ENCODE measurements at places on chromosomes 5 and 9. TPM values are rescaled to one million over a fixed set of nuclear protein-coding genes. Genes with fewer than 3 reads are reported as not detected.

Gene ACOT12
- total RNA-seq: not detected

- H3K27me3 ChIP-seq: no peaks in the 10 kb centered on the region
- no peak overlapping the region for H3K4me3 ChIP-seq
- H3K27ac ChIP-seq: no peak overlapping the region
- H3K4me1 ChIP-seq: peaks cover 3% of the 10 kb centered on the region
Observed at GRCh38 chr9:87282538-87282937, 215.1 kb upstream of the DAPK1 start.

DNA sequence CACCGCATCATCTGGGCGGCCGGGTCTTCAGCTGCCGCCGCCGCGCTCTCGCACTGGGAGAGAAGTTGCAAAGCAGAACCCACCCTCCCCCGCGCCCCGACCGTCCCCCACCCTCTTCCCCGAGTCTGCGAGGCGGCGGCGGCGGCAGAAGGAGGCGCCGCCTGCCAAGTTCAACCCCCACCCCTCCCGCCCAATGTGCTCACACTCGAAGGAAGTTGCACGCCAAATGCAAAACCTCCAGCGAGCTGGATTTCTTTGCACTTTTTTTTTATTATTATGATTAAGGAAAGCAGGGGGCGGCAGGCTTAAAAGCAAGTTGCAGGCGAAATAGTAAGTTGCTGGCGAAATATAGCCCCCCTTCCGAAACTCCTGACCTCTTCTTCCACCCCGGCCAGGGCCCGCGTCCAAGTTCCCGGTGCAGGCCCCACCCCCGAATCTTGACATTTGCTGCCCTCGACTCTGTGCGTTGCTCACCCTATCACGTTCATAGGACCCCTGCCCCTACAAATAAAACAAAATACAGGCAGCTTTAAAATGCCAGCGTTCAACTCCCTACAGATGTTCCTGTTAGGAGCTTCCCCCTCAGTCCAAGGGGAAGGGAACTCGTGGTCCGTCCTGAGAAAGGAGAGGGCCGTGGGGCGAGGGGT lies 1.1 kb upstream of the NR3C1 start:
- peak overlapping the region; percentile 86 for H3K4me3 ChIP-seq
- DNase-seq: peak; percentile 68
- H3K36me3 ChIP-seq: no peaks in the 10 kb centered on the region

DNA sequence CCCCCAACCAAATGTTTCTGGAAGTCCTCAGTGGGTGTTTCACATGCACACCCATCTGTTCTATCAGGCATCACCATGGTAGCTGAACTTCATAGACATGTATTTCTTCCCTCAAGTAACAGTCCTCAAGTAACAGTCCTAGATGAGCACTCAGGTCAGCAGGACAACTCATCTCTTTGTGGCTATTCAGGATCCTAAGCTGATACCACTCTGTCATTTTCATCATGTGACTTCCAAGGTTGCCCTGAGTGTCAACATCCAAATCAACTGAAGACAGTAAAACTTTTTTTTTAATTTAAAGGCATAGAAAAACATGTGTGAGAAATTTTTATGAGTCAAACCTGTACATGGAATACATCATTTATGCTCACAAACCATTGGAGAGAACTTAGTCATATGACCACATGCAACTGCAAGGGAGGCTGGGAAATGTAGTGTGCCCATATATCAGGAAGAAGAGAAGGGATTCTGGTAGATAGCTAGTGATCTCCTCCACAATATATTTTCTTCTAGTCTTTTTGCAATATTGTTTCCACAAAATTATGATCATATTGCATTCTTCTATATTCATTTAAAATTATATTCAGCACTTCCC lies 64.2 kb upstream of the FST start:
- H3K4me3 ChIP-seq: no peak overlapping the region
- no peak for DNase-seq
- H3K27ac ChIP-seq: no peak overlapping the region
- no peaks in the 10 kb centered on the region for H3K36me3 ChIP-seq

DNA sequence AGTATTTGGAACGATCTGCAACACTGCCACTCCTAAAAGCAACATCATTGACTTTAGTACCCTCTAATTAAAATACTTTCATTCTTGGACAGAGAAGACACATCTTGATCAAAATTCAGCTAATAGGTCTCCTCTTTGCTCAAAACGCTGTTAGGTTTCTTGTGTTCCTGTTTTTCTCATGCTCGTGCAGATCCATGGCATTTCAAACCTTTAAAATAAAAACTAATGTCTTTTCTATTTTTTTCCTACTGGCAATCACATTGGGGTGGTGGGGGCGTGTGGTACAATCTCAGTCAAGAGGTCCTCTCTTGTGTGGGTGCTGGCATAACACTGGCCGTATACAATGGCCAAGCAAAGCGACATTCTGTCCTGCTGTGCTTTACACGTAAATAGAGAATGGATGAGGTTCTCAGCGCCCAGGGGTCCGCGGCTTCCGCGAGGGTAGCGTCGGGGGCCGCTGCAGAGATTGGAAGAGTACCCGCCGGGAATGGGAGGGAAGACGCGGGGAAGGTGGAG lies 315 bp upstream of the GPR150 start:
- no peak overlapping the region for H3K27ac ChIP-seq
- DNase-seq: no peak
- H3K4me1 ChIP-seq: peaks cover 8% of the 10 kb centered on the region
- H3K4me3 ChIP-seq: peak overlapping the region; percentile 43
- H3K27me3 ChIP-seq: no peaks in the 10 kb centered on the region
- H3K36me3 ChIP-seq: no peaks in the 10 kb centered on the region

GRCh38 chr5:38816083-38817030 lies 29.5 kb upstream of the OSMR start:
- H3K27me3 ChIP-seq: no peaks in the 10 kb centered on the region
- H3K27ac ChIP-seq: no peak overlapping the region
- H3K4me1 ChIP-seq: no peaks in the 10 kb centered on the region
- no peaks in the 10 kb centered on the region for H3K36me3 ChIP-seq

DNA sequence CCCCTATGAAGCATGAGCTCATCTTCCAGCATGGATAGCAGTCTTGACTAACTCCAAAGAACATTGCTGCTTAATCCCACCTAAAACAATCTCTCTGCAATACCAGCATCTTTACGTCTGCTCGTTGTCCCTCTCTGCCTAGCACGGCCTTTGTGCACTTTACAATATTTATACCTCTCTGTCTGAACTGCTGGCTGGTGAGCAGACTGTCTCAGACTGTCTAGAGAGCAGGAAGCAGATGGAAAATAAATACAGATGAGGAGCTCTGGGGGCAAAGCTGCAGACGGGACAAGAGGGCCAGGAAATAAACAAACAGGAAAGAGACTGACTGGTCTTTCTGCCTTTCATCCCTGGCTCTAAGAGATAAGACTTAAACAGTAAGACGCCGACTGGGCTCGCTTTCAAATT lies 224.8 kb downstream of the ENC1 start:
- H3K27ac ChIP-seq: no peak overlapping the region
- H3K36me3 ChIP-seq: no peaks in the 10 kb centered on the region
- DNase-seq: no peak
- no peak overlapping the region for H3K4me3 ChIP-seq
- H3K27me3 ChIP-seq: no peaks in the 10 kb centered on the region

DNA sequence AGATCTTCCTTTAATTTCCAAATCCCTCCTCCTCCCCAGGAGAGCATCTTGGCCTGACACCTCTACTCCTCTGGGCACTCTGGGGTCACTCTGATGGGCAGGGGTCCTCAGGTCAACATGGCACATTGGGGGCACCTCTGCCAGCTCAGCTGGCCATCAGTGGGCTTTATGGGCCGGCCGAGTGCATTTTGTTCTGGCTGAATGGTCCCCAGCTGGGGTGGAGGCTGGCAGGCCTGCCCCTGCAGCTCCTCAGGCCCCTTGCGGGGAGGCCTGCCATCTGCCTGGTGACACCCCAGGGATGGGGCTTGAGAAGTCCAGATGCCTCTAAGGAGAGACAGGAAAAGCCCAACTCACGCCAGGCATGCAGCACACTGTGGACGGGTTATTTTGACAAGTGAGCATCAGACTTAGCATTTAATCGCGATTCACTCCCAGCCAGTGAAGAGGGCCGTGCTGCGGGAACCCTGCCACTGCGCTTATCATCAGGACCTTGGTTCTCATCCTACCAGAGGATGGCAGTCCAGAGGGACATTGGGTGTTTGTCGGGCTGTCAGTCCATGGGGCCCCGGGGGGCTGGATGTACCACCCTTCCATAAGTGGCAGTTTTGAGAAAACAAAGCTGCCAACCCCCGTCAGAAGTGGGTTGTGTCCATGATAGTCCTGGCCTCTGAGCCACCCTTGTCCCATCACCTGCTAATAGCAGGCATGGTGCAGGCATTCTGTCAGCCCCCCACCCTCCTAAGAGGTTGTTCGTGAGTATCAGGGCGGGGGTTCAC lies 21.7 kb downstream of the PHF2 start:
- no peaks in the 10 kb centered on the region for H3K36me3 ChIP-seq
- no peaks in the 10 kb centered on the region for H3K27me3 ChIP-seq
- peaks cover 3% of the 10 kb centered on the region for H3K4me1 ChIP-seq
- DNase-seq: no peak

DNA sequence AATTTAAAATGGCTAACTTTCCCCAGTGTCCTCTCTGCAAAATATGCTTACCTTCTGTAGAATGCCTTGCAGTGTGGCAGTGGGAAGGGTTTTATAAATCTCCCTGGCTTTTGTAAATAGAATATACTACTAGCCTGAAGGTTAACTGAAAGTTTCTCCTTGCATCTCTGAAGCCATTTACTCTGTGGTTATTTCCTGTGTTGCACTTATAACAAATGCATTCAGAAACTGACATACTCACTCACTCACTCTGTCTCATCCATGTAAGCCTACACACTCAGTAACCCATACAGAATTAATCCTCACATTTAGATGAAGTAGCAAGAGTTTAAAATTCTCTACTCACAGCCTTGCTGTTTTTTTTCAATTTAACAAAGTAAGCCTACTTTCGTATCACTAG lies 87.1 kb upstream of the SH3GL2 start:
- H3K27ac ChIP-seq: no peak overlapping the region
- no peaks in the 10 kb centered on the region for H3K4me1 ChIP-seq
- no peak for DNase-seq
- no peak overlapping the region for H3K4me3 ChIP-seq

- DNase-seq: no peak
- H3K36me3 ChIP-seq: no peaks in the 10 kb centered on the region
- no peaks in the 10 kb centered on the region for H3K27me3 ChIP-seq
- no peak overlapping the region for H3K27ac ChIP-seq
Observed at GRCh38 chr9:93648836-93649235, 72.5 kb downstream of the PHF2 start.

GRCh38 chr9:28287455-28287854 lies 714.2 kb upstream of the C9orf72 start:
- H3K4me1 ChIP-seq: no peaks in the 10 kb centered on the region
- no peaks in the 10 kb centered on the region for H3K27me3 ChIP-seq
- no peaks in the 10 kb centered on the region for H3K36me3 ChIP-seq
- DNase-seq: no peak

GRCh38 chr5:23367874-23368273 lies 139.5 kb upstream of the PRDM9 start:
- H3K27ac ChIP-seq: no peak overlapping the region
- H3K4me3 ChIP-seq: no peak overlapping the region
- DNase-seq: no peak

DNA sequence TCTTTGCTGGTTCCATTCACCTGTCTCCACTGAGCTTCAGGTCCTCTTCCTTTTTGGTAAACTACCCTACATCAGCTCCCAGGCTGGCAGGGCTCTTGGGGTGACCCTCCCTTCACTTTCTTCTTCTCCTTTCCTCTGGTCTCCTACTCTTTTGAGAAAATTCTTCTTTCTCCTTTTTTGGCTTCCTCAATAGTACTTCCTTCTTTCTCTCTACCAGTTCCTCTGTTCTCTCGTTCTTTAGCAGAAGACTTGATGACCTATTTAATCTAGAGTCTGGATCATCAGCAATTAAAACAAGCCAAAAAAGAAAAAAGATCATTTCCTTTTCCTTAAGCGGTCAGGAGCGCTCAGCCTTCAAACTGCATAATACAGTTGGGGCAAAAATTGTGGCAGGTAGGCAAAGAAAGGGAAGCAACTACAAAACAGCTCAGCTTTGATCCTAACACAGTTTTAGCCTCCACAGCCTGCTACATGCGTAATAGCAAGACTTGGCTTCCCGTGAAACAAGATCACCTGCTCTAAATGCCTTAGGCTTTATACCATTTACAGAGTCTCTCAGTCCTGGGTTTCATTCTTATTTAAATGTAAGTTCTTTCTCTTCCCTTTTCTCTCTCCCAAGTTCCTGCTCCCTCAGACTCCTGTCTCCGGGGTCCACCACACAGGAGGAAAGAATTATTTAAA lies 14.0 kb upstream of the GSN start:
- H3K4me3 ChIP-seq: no peak overlapping the region
- no peak overlapping the region for H3K27ac ChIP-seq
- no peaks in the 10 kb centered on the region for H3K36me3 ChIP-seq
- peaks cover 6% of the 10 kb centered on the region for H3K4me1 ChIP-seq

- no peak for DNase-seq
- H3K4me3 ChIP-seq: no peak overlapping the region
- H3K27me3 ChIP-seq: no peaks in the 10 kb centered on the region
- no peaks in the 10 kb centered on the region for H3K36me3 ChIP-seq
Observed at GRCh38 chr9:89768051-89768450, 163.2 kb downstream of the GADD45G start.

DNA sequence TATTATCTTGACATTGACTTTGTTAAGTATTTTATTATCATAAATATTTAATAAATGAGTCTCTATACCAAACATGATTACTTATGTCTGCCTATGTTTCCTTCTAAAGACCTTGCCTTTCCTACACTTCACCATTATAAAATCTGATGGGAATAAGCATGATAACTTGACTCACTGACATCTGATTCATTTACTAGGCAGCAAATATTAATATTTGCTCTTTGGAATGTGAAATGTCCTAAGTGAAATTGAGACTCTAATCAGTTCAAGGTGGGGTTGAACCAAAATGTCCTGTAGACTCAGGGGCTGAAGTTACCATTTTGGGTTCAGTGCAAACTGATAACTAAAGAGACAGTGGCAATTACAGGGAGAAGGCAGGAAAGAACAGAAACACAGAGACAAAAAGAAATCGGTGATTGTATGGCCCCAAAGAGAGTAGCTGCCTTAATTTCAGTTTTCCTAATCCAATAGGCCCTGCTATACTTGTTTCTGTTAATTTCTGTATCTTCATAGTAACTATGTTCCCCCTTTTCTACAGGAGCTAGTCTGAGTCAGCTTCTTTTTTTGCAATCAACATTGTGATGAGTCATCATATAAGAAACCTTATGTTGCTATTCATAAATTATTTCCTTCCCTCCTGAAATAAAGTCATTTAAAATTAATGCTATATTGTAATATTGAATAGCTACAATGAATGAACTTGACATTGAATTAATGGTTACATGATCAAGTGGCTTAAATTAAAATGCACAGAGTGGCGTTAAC lies 296.8 kb downstream of the PDE4D start:
- no peak overlapping the region for H3K4me3 ChIP-seq
- no peaks in the 10 kb centered on the region for H3K36me3 ChIP-seq
- no peak for DNase-seq
- no peak overlapping the region for H3K27ac ChIP-seq

GRCh38 chr5:17269201-17269600 lies 51.8 kb downstream of the BASP1 start:
- no peaks in the 10 kb centered on the region for H3K4me1 ChIP-seq
- H3K27ac ChIP-seq: no peak overlapping the region
- no peaks in the 10 kb centered on the region for H3K27me3 ChIP-seq
- DNase-seq: no peak
- H3K4me3 ChIP-seq: no peak overlapping the region

All from ovary (tissue), 10 donors.